ENCODE measurements at places on chromosomes 3 and 15.
A peak's percentile ranks its signal among the peaks of the same experiment; 100 is the strongest.

DNA sequence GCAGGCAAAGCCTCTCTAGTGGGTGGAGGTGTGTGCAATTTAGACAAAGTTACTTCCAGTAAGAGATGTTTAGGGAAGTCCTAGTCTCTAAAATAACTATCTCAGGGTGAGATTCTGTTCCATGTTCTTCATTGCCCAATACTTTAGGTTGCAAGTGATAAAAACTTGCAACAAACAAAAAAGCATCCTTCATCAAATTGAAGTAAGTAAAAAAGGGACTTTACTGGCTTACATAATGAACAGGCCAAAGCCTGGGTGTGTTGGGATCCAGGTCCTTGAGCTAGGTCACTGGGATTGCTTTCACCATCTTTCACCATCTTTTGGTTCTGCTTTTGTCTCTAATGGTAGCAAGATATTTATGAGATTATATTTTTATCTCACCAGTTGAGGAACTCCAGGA lies 38.3 kb downstream of the CX3CR1 start:
- DNase-seq, result peak; percentile 77

- no peak for DNase-seq
These were observed 301.9 kb downstream of the CHL1 start for GRCh38 chr3:498487-498886.

DNA sequence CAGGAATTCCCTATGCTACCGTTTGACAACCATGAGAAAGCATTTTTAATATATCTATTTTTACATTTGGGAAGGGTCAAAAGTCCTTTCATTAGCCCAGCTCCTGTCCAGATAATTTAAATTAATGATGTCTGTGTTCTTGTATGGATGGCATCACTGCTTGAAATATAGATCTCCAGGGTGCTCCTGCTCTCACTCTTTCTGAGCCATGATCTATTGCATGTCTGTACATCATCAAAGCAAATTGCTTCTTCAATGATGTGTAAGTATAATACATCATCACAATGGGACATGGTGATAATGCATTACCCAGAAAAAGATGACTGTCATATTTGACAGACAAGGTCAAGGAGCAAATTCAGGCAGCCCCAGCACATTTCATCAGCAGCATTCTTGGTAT lies 223.6 kb upstream of the CNTN6 start:
- no peak for DNase-seq

DNA sequence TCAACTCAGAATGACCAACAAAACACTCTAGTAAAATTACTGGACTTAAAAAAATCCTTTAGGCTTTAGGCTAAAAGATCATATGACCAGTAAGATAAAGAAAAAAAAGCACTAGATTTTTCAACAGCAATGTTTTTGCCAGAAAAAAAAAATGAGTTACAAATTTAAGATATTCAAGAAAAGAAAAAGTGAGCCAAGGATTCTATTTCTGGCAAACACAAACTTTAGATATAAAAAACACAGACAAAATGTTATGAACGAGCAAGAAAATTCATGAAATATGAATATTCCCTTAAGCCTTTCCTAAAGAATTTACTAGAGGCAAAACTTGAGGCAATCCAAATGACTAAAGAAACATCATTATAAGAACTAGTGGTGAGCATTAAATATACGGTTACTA lies 8.6 kb downstream of the GOLGB1 start:
- DNase-seq, result no peak
